ENCODE measurements at places on chromosomes 5 and 9.

- DNase-seq, result no peak
These were observed 2.8 kb upstream of the NFIB start for GRCh38 chr9:14316602-14317300.

- no peak for DNase-seq
These were observed 73.2 kb downstream of the SH3PXD2B start for GRCh38 chr5:172380987-172381643.

DNA sequence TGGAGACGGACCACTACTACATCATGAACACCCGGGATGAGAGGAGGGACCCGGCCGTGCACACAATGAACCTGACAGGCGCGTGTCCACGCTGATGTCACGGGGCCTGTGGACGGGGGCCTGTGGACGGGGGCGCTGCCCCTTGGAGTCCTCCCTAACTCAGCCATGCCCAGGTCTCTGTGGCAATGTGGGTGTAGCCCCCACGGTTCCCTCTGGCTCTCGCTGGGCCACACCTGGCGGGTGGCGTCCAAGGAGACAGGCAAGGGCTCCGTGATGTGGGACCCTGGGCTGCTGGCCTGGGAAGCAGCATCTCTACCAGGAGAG, 22.1 kb downstream of the PAEP start:
- no peak for DNase-seq

- no peak for DNase-seq
These were observed 1069.9 kb downstream of the EFNA5 start for GRCh38 chr5:106600803-106601202.

- peak; percentile 74 for DNase-seq
These were observed 138.6 kb upstream of the SPEF2 start for GRCh38 chr5:35478856-35479682.

- DNase-seq, result no peak
These were observed 66.0 kb downstream of the FER start for GRCh38 chr5:108813673-108814072.

GRCh38 chr5:177005619-177006264, 837 bp downstream of the UIMC1 start:
- peak; percentile 86 for DNase-seq

DNA sequence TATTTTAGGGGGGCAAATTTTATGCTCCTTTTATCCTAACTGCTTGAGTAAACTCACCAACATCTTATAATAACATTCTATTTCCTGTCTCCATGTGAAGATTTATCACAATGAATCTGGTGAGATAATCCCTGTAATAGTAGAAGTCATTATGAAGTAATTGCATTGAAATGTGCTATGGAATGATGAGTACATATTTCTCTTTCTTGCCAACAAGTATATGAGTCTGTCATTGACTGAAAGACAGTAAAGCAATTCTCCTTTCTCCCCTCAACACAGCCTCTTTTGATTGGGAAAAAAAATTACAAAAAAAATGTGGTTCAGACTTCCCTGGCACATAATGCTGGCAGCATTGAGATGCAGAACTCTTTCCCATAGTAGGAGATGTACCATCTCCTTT, 459.2 kb upstream of the RGMB start:
- peak; percentile 100 for DNase-seq

DNA sequence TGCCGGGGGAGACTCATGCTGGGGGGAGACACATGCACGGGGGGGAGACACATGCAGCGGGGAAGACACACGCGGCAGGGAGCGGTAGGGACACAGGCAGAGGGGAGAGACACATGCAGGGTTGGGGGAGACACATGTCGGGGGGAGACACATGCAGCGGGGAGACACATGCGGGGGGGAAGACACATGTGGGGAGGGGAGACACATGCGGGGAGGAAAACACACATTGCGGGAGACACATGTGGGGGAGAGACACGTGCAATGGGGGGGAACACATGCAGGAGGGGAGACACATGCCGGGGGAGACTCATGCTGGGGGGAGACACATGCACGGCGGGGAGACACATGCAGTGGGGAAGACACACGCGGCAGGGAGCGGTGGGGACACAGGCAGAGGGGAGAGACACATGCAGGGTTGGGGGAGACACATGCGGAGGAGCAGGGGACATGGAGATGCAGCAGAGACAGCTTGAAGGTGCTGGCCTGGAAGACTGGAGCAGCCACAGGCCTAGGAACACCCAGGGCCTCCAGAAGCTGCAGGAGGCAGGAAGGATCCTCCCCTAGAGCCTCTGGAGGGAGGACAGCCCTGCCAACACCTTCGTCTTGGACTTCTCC, 20.3 kb upstream of the OLFM1 start:
- no peak for DNase-seq

- DNase-seq, result no peak
These were observed 19.3 kb downstream of the MOCS2 start for GRCh38 chr5:53090229-53090628.

Measured in RKO (cell line).